Stimulated activated CD8-positive, alpha-beta memory T cell treated with anti-CD3 and anti-CD28 coated beads, Interleukin-7, amount 100 ng/mL, for 1 hour (primary cell): ENCODE measurements at places on chromosomes 16 and 17.

- no peak for DNase-seq
Measured at GRCh38 chr16:79501446-79501845, 99.1 kb downstream of the MAF start.

- peak; percentile 7 for DNase-seq
Measured at GRCh38 chr16:10514369-10515055, 65.9 kb downstream of the EMP2 start.

GRCh38 chr17:6170349-6170748 lies 100.2 kb downstream of the WSCD1 start:
- DNase-seq, result no peak

DNA sequence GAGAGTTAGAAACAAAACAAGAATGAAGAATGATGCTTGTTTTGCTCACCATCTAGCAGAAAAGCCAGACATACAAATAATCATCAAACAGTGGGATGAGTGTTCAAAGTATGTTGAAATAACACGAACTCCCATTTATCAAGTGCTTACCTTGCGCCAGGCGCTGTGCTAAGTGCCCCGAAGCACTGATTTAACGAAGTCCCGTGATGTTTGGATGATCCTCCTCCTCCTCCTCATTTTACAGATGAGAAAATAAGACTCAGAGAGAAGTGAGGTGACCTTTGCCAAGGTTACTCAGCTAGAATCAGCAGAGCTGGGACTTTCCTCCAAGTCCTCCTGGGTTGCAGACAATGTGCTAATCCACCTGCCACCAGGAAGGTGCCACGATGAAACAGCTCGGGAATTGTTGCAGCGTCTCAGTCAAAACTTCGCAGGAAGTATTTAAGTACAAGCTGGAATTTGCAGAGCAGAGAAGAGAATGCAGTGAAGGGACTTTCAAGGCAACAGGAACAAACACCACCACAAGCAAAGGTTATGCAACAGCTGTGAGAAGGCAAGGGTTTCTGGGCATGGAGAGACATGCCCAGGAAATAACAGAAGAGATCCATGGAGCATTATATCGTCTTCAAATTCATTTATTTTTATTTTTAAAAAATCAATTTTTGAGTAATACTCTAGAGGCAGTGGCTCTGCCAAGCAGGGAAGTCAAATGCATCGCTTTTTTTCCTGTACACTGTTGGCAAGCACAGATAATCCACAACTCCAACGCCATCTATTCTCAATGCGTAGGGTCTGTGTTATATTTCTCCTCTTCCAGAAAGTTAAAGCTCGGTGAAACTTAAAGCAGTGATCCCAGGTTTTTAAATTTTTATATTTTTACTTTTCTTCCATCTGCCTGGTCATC lies 11.1 kb downstream of the PRCD start:
- DNase-seq, result no peak

DNA sequence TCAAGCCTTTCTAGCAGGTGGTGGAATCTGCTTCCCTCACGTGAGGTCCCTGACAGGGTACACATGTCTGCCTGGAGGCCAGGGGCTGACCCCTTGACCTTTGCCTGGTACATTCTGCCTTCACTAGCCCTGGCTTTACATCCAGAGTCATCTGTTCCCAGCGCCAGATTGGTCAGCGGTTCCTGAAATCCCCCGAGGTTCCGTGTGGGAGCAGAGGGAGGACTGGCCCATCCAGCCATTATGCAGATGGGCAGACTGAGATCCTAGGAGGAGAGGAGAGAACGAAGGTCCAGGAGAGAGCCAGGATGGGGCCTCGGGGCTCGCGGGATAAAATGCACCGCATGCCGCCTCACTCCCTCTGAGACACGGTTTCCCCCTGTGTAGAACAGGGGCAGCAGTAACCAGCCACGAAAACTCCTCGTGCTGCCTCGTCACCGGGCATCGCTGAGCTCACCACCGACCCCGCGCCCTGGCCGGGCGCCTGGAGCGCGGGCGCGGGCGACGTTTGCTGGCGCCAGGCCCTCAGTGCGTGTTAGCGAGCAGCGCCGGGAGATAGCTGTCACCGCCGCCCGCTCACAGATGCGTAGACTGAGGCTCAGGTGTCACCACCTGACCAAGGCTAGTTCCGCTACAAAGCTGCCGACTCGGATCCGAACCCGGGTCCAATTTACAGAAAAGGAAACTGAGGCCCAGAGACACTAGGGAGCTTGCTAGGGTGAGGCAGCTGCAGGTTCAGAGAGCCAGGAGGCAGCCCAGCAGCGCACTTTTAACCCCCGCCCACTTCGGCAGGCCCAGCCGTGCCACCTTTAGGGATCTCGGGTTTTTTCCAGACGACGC lies 811 bp upstream of the MAP2K3 start:
- DNase-seq, result no peak
